CD4-positive, alpha-beta memory T cell (primary cell): ENCODE measurements at places on chromosomes 7 and 10. TPM values are rescaled to one million over a fixed set of nuclear protein-coding genes. Genes with fewer than 3 reads are reported as not detected.

The CREM gene
- 22.3 TPM for total RNA-seq

The NYAP1 gene
- total RNA-seq: 0.38 TPM

The CDK13 gene
- 101 TPM for total RNA-seq

The LIPK gene
- not detected for total RNA-seq

The HDAC9 gene
- 0.39 TPM for total RNA-seq

The TCTN3 gene
- total RNA-seq: 22.2 TPM

The DOCK1 gene
- 0.17 TPM for total RNA-seq

GRCh38 chr7:17364671-17365070 is 66.2 kb downstream of the AHR start:
- no peak overlapping the region for H3K4me3 ChIP-seq
- DNase-seq: no peak
- H3K27me3 ChIP-seq: no peaks in the 10 kb centered on the region

GRCh38 chr10:12198156-12198555 is 2.2 kb downstream of the CDC123 start:
- H3K4me1 ChIP-seq: peaks cover 57% of the 10 kb centered on the region
- H3K27ac ChIP-seq: no peak overlapping the region
- H3K36me3 ChIP-seq: peaks cover 30% of the 10 kb centered on the region
- DNase-seq: no peak
- H3K4me3 ChIP-seq: no peak overlapping the region

DNA sequence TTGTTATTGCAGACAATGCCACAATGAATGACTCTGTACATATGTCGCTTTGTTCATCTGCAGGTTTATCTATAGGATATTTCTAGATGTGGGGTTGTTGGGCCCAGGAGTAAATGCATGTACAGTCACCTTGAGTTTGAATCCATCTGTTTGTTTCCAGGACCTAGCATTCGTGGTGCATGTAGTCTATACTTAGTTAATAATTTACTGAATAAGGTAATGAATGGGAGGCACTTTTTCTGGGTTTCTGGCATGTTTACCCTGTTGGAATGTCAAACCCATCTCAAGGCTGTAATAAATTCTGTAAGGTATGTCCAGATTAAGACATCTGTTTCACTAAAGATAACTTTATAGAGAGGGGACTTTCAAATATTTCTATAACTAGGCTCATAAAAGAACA is 23.5 kb downstream of the HECTD2 start:
- no peak for DNase-seq
- H3K36me3 ChIP-seq: no peaks in the 10 kb centered on the region
- H3K27ac ChIP-seq: no peak overlapping the region
- H3K4me3 ChIP-seq: no peak overlapping the region
- H3K27me3 ChIP-seq: no peaks in the 10 kb centered on the region
- no peaks in the 10 kb centered on the region for H3K4me1 ChIP-seq

DNA sequence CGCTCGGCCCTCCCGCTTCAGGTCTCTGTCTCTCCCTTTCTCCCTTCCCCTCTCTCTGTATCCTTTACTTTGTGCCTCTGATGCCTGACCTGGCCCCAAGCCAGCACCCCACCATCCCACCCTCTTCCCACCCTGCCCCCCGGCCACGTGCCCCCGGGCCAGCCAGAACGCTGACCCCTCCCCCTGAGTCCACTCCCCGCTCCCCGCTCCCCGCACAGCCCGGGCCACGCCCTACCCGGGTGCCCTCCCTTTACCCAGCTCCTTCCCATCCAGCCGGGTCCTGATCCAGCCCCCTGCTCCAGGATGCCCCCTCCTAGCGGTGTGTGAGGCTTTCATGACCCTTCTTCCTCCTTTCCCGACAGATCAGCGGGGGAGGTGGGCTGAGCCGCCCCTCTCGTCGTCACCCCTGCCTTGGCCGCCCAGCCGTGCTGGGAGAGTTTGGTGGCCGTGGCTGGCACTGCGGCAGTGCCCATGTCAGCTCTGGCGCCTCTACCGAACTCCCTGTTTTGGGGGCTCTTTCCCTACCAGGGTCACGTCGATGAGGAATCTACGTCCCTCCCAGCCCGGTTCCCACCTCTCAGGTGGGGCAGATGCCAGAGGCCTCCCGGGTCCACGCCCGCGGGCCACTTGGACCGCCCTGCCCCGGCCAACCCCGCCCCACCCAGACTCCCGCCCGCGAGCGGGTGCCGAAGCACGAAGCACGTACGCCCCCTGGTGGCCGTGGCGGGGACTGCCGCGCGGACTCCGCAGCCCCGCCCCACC is 127.4 kb downstream of the UBE2H start:
- peak overlapping the region; percentile 52 for H3K4me3 ChIP-seq
- H3K36me3 ChIP-seq: no peaks in the 10 kb centered on the region
- DNase-seq: peak; percentile 80
- peaks cover 19% of the 10 kb centered on the region for H3K4me1 ChIP-seq
- H3K27ac ChIP-seq: peak overlapping the region; percentile 40

DNA sequence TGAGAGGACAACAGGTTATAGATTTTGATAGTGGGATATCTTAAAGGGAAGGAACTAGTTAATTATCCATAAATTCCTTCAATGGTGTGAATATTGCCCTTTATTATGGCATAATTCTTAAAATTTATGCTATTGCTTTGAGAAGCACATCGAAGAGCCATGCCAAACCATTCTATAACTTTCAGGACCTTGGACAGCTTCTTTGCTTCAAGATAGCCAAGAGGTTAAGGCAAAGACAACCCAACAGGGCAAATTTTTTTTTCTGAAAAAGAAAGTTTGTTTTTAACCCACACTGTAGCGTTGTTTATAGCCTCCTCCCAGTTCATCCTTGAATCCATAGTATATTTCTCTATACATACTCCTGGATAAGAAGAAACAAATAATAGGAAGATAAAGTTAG is 103.2 kb downstream of the NRG3 start:
- no peaks in the 10 kb centered on the region for H3K36me3 ChIP-seq
- H3K27me3 ChIP-seq: no peaks in the 10 kb centered on the region
- DNase-seq: no peak
- H3K27ac ChIP-seq: no peak overlapping the region

- no peak for DNase-seq
- no peaks in the 10 kb centered on the region for H3K27me3 ChIP-seq
- no peaks in the 10 kb centered on the region for H3K36me3 ChIP-seq
- peaks cover 89% of the 10 kb centered on the region for H3K4me1 ChIP-seq
- no peak overlapping the region for H3K4me3 ChIP-seq
- no peak overlapping the region for H3K27ac ChIP-seq
Observed at GRCh38 chr7:131061158-131061557, 266.5 kb upstream of the MKLN1 start.

DNA sequence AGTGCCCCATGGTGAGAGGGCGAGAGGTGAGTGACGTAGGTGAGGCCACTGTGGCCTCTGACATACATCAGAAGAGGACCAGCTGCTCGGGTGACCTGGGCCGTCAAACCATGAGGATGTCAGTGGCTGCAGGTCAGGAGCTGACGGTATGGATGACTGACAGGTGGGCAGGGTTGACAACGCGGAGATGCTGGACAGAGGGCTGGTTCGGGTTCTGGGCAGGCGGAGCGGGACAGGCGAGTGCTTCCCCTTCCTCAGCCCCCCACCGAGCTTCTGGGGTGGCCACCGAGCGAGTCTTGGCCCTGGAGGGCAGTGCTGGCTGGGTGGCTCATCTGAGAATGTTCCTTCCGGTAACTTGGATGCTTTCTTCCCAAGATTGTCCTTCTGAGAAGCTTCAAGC is 91.8 kb downstream of the ACTR3B start:
- no peaks in the 10 kb centered on the region for H3K27me3 ChIP-seq
- no peaks in the 10 kb centered on the region for H3K36me3 ChIP-seq
- H3K4me1 ChIP-seq: no peaks in the 10 kb centered on the region
- H3K27ac ChIP-seq: no peak overlapping the region
- H3K4me3 ChIP-seq: no peak overlapping the region

- DNase-seq: no peak
- H3K4me3 ChIP-seq: no peak overlapping the region
- H3K27me3 ChIP-seq: peaks cover 11% of the 10 kb centered on the region
Observed at GRCh38 chr7:43110791-43111535, 1.5 kb upstream of the HECW1 start.
